ENCODE measurements at places on chromosomes 1 and 21.

GRCh38 chr21:43681650-43682049, 22.3 kb downstream of the RRP1B start:
- no peak for DNase-seq

GRCh38 chr21:17667256-17667655, 54.6 kb upstream of the BTG3 start:
- no peak for DNase-seq

- DNase-seq, result no peak
Observed at GRCh38 chr1:13600762-13601453, 17.3 kb downstream of the PDPN start.

- no peak for DNase-seq
Observed at GRCh38 chr1:30741239-30741894, 16.2 kb downstream of the LAPTM5 start.

- DNase-seq, result no peak
Observed at GRCh38 chr1:111719135-111719534, 20.1 kb downstream of the INKA2 start.

- DNase-seq, result no peak
Observed at GRCh38 chr1:15122331-15122730, 31.2 kb upstream of the TMEM51 start.

DNA sequence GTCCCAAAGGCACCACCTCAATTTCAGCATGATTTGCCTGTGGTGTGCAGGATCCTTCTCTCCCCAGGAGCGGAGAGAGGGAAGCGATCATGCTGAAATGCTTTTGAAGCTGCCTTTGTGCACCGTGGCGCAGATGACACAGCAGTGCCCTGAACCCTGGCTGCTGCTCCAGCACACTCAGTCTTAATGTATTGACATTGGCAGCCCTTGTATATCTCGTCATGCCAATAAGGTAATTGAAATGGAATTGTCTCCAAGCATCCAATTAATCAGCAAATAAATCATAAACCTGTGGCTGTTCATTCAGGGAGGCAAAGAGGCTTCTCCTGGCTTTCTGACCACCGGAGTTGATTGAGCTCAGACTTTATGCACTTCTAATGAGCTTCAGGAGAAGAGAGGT, 139.8 kb downstream of the KAZN start:
- no peak for DNase-seq

DNA sequence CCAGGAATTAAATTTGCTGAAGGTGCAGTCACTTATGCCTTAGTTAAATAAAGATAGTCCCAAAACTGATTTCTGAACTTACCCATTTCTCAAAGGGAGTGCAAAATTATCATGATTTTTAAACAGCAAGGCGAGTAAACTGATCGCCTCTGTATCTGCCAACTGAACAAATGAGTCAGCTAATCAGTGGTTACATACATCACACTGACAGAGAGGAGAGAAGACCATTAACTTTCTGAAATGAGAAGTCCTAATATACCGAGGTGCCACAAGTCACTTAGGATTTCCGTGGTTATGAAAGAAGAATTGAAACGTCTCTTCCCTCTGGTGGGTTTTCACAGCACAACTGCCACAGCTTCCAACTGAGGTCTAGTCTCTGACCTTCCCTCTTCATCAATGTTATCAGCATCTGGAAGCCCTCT, 400.7 kb downstream of the SMYD3 start:
- no peak for DNase-seq

GRCh38 chr1:153688276-153688675, 9.8 kb downstream of the NPR1 start:
- DNase-seq, result no peak

GRCh38 chr1:114803001-114803400, 22.5 kb upstream of the SIKE1 start:
- DNase-seq, result no peak

DNA sequence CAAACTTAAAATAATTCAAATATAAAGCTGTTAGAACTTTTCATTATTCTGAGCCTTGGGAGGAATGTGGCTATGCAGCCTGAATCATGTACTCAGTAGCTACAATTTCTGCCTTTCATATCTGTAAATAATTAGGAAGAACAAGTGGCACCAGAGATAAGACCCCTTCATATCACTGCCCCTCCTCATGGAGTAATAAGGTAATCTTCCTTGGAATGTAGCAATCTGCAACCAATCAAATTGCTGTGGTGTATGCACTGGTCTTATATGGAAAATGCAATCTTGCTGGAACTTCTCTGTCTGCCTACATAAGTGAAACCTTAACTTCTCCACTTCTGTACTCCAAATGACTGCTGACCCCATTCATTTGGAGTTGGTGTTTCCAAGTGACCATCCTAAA, 104.4 kb upstream of the VANGL1 start:
- DNase-seq, result no peak

GRCh38 chr1:55155522-55155921, 59.6 kb downstream of the USP24 start:
- DNase-seq, result no peak

GRCh38 chr1:182617014-182617429, 12.8 kb upstream of the RGS16 start:
- DNase-seq, result no peak

DNA sequence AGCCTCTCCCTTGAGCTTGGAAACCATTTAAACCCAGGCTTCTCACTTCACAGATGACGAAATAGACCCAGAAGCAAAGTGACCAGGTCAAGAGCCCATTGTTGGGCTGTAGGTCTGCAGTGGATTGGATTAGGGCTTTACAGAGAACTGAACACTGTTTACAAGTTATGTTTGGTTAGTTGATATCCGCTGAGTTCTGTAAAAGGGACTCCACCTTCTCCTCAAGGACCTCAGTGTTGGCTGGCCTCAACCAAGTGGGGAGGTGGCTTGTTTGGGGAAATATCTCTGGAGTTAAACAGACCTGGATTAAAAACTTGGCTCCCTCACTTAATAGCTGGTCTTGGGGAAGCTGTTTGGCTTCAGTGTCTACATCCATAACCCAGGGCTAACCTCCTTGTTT, 88.1 kb downstream of the UCK2 start:
- no peak for DNase-seq

GRCh38 chr1:66981679-66982078, 56.9 kb downstream of the MIER1 start:
- DNase-seq, result no peak

- DNase-seq, result no peak
Observed at GRCh38 chr1:10793129-10793651, 3.3 kb downstream of the CASZ1 start.

GRCh38 chr1:233144434-233144833, 151.1 kb downstream of the PCNX2 start:
- no peak for DNase-seq

DNA sequence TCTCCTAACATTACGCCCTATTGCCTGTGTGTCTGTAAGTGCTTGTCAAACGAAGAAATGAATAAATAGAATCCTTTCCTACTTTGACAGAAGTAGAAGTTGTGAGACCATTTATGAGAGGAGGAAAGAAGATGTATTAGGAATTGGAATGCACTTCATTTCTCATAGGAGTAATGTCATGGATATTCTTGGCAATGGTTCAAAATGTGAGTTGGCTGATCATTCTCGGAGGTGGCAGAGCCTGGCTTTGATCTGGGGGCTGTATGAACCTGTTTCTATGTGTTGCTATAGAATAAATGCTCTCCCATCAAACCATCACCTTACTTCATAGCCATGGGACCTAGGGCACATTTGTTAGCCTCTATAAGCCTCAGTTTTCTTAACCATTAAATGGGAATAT, 10.1 kb upstream of the SERBP1 start:
- DNase-seq, result no peak

GRCh38 chr1:171570295-171570694, 51.7 kb upstream of the MYOCOS start:
- DNase-seq, result no peak

- DNase-seq, result no peak
Observed at GRCh38 chr1:35553851-35554250, 3.4 kb downstream of the KIAA0319L start.

DNA sequence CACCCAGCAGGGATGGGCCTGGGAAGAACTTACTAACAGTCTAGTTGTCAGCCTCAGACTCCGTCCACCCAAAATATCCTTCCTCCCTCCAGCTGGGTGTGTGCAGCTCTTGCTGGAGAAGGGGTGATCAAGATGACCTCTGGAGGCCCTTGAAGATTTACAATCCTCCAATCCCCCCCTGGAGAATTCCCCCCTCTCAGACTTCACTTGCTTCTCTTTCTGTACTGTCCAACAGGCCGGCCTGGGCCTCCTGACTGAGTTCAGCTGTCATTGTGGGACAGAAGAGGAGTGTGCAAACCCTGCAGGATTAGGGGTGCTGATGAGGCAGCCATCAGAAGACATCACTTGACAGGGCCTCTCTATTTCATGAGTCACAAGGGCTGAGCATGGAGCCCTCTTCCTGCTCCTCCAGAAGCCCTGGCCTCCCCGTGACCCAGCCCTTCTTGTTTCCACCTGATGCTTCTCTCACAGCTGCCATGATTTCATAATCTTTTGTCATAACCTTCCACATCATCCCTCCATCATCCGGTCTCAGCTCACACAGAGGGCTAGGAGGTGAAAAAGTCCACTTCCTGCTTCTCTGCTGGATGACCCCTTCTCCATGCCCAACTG, 17.5 kb upstream of the IGFN1 start:
- DNase-seq, result no peak

DNA sequence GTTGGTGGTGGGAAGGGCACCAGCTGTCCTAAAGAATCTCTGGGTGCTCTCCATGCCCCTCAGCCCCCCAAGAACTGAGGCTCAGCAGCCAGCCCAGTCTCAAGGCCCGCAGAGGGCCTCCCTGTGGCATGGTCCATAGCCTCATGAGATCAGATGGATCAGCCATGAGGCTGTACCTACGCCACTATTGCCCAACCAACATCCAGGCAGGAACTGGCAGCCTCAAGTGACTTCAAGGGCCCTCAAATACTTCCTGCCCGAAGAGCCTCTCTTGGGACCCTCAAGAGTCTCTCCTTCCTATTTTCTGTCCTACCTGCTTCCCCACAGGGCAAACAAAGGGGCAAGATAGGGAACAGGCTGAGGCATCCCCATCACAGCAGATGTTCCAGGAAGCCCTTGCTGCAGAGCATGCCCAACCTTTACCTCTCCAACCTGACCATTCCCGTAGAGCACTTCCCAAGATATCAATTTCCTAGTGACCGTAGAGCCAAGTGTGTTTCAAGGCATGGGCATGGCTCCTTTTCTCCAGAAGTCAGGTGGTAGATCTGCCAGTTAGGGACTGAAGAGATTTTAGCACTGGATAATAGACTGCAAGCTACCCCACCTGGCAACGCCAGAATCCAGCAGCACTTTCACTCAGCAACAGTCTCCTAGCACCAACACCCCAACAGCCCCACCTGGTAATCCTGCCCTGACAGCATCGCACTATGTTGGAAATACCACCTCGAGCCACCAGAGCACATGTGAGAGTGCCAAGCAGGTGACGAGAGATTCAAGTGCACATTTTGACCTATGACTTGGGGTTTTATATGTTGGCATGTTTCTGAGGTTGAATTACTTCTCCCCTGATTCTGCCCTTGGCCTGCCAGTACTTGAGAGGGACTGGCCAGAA, 13.7 kb upstream of the MFSD2A start:
- DNase-seq, result no peak

DNA sequence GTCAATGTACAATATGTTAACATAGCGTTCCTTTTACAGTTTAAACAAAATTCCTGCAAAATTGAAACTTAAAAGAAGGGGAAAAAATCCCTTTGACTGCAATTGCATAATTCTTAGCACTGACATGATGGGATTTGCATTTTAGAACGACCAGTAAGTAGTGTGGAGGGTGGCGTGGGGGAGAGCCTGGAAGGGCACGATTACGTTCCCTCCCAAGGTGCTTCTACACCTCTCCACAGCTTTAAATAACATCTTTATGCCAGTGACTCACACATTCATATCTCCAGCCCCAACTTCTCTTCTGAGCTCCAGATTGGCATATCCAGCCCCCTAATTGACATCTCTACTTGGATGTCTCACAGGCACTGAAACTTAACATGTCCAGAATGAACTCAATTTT, 64.3 kb downstream of the OLFML3 start:
- no peak for DNase-seq

DNA sequence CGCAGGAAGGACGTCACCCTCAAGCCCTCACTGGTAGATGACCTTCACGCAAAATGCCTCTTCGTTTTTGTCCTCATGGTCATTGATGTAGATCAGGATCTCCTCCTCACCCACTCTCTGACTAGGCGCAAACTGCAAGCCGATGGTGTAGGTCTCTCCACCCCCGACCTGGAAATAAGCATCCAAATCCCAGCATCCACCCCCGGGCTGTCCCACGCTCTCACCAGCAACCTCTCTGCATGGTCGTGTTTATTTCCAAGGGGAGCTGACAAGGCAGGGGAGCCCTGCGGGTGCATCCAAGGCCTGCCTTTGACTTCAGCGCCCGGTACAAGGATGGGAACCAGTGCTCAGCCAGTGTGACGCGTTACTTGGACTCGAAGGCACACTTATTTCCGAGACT, 129.0 kb downstream of the NPHP4 start:
- DNase-seq, result no peak

DNA sequence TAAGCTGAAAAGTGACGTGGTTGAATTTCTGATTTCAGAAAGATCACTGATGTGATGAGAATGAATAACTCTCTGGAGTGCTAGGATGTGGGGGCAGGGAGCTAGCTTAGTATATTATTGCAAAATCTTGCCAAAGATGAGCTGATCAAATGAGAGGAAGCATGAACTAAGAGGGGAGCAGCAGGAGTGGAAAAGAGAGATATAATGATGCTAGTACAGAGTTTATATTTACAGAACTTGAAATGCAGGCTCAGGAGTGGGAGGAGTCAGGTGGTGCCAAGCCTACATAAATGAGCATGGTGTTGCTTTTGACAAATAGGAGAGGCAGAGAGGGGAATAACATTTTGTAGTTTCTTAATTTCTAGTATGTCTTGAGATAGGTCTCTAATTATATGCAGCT, 38.1 kb upstream of the NBL1 start:
- no peak for DNase-seq

- no peak for DNase-seq
Observed at GRCh38 chr1:21342961-21343838, 52.9 kb upstream of the ECE1 start.

DNA sequence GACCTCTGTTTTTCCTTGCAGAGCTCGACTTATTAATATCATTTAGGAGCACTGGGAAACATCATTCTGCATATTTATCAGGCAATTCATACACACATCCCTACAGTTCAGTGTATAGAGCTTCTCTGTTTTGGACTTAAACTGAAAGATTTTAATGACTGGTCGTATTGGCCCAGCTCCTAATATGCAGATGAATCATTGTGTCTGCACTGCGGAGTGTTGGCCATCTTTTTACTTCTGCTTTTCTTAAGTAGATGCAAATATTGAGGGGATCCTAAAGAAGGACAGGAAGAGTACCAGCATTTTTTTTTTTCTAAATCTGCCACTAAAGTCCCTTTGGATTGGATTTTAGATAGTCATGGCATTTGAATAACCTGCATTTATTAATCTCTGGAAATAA, 154.8 kb downstream of the BACH1 start:
- no peak for DNase-seq

Measured in GM18507 (cell line).